Hippocampal formation (tissue), 2 donors: ENCODE measurements at places on chromosomes 4 and X.

DNA sequence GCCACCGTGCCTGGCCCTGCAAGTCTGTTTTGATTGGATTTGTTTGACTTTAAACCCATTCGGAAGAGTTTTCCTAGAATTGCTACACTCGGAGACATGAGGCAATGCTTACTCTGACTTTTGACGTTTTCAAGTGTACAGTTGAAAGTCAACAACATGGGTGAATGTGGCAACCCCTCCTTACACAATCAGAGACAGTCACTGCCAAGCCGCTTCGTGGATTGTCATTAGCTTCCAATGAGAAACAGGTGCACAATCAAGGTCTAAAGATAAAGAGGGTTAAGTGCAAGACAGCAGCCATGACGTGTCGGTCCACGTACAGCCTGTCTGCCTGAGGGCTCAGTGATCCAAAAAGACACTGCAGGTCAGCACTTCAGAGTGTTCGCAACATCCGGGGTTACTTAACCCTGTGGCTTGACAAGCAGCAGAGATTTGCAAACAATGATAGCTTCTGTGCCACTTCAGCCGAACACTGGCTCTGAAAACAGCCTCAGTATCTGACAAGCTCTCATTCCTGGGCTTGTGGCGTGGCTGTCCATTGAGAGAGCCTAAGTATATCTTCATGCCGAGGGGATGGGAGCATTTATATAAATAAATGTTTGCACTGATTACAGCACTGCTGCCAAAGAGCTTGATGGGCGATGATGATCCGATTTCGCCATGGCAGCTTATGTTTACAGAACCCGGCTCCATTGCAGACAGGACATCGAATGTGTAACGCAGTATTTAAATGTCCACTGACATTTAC lies 180.0 kb downstream of the DHRSX start:
- no peak for DNase-seq

DNA sequence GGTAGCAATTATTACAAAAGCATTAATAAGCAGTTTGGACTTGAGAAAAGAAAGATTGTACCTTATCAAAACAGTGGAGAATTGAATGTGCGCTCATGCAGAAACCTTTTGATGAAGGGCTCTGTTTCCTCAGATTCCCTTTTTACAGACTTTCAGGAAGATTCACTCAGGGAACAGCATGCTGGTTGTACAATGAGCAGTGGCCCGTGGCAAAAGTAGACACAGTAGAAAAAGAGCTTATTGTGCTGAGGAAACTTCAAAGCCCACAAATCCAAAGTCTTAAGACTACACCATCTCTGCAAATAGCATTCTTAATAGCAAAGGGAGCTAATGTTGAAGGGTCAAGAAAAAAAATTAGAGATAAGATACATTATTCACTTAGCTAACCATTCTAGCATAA lies 858.9 kb downstream of the PDHA2 start:
- no peak for DNase-seq

DNA sequence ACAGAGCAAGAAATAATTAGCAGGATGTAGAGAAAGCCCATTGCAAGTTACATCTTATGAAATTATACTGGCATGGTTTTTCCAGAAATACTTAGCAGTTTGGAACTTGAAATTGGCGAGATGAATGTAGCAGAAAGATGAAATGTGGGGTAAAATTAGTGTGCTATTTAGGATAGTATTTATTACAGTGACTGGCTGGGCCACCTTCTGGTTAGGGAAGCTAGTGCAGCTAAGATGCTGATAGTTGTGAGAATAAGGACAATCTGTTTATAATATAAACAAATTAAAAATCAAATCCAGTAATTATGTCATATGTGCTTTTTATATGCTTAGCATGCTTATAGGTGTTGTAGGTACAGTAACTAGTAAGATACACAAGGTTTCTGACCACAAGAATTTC lies 74.8 kb downstream of the IL15 start:
- DNase-seq, result no peak

DNA sequence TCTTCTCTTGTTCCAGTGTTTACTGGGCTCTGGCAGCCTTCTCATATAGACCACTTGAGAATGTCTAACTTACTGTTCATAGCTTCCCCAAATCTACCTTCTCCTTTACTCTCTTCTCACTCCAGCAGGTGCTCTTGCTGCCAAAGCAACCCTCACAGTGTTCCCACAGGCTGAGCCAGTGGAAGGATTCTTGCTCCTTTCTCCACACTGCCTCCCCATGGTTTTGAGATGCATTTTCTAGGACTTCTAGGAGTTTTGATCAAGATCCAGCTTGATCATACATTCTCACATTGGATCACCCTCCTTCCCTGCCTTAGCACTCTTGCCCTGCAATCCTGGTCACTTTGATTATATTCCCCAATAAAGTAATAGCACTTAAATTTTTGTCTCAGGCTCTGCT lies 230.8 kb downstream of the TMEM47 start:
- DNase-seq, result no peak

GRCh38 chr4:67207941-67208441 lies 337.3 kb downstream of the CENPC start:
- no peak for DNase-seq

GRCh38 chrX:38881727-38882126 lies 80.5 kb downstream of the MID1IP1 start:
- DNase-seq, result no peak

GRCh38 chr4:82484996-82485783 lies 54.8 kb downstream of the ENOPH1 start:
- DNase-seq, result no peak

DNA sequence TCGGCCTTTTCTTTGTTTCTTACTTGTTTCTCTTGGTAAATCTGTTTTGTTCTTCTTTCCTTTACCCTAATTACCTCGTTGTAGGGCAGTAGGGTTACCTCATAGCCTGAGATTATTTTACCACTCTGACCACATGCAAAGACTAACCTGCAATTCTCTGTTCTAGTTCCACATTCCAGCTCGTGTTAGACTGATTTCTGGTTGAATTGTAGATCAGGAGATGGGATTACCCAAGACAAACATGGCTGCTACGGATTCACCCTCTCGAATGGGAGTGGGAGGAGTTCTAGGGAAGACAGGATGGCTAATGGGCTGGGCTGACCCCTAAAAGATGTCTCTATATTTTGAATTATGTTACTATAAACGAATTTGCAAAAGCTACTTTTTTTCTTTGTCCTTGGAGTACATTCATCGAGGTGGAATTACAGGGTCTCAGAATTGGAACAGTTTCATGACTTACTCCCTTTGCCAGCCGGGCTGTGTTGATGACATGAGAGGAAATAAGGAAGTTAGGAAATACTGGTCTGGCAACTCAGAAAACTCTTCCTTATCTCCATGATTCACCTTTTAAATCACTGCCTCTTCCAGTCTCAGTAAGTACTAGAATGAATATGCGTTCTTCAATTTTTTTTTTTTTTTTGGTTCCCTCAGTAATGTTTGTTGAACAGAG lies 36.7 kb upstream of the FBXW7 start:
- no peak for DNase-seq

- no peak for DNase-seq
These were observed 246.4 kb downstream of the ZNF674 start for GRCh38 chrX:46298821-46299220.
